Stimulated activated naive CD8-positive, alpha-beta T cell treated with anti-CD3 and anti-CD28 coated beads, Interleukin-15, amount 100 ng/mL, for 72 hours (primary cell): ENCODE measurements at places on chromosomes 3 and 15.

DNA sequence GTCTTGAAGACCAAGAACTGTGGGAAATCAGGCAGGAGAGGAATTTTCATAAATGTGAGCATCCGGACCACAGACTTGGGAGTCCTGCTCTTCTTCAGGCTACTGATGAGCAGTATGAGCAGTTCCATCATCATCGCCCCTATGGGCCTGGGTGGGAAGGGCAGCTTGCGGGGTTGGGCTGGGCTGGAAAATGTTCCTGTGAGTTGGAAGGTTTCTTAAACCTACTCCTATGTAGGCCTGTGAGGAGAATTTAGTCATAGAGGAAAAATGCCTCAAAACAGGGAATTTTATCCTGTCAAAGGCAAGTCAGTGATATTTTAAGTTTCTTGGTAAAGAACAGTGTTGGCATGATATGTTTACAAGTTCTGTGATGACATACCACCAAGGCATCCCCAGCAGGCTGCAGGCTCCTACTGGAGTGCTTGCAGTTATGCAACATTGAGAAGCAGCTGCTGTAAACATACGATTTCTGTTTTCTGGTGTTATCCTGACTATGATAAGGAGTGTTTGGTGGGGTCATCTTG lies 10.3 kb downstream of the MASP1 start:
- no peak for DNase-seq

DNA sequence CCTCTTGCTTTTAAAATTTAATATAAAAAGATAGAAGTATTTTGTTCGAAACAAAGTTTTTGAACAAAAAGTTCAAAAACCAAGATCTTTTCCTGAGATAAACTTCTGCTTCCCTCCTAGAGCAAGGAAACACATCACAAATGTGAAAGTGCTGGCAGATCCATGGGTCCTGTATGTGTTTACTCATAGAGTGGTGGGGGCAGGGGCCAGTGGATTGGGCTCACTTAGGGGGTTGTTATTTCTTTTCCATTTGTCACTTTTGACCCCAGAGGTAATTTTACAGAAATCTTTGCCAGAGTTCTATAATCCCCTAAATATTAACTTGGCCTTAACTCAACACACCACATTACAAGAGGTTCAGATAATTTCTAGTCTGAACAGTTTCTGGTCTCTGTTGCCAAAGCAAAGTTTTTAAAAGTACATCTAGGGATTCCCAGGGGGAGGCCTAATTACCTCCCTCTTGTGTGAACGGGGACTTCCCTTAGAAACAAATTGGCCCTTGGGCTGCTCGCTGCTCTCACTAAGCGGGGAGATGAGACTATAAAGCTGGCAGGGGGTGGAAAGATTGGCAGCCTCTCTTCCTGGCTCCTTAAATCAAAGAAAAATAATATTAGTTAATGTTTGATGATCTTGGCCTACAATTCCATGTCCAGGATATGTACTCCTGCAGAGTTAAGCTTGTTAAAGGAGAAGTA lies 66.8 kb upstream of the PTX3 start:
- no peak for DNase-seq

- no peak for DNase-seq
Observed at GRCh38 chr15:92915766-92916435, 15.8 kb downstream of the CHD2 start.

GRCh38 chr15:48905847-48906246 lies 27.9 kb downstream of the EID1 start:
- no peak for DNase-seq

- peak; percentile 6 for DNase-seq
Observed at GRCh38 chr3:126349611-126350501, 7.4 kb downstream of the KLF15 start.

GRCh38 chr15:66839506-66840112 lies 137.6 kb downstream of the SMAD6 start:
- DNase-seq = no peak
